ENCODE measurements at places on chromosomes 5 and 9. TPM values are rescaled to one million over a fixed set of nuclear protein-coding genes. Genes with fewer than 3 reads are reported as not detected.

PCDHB10 gene
- total RNA-seq, result 0.17 TPM

TNFSF8 gene
- 1.4 TPM for total RNA-seq

CCDC69 gene
- total RNA-seq, result 11.9 TPM

CMYA5 gene
- total RNA-seq, result 2.9 TPM

ZNF483 gene
- 0.84 TPM for total RNA-seq

STXBP1 gene
- 1.7 TPM for total RNA-seq

DNA sequence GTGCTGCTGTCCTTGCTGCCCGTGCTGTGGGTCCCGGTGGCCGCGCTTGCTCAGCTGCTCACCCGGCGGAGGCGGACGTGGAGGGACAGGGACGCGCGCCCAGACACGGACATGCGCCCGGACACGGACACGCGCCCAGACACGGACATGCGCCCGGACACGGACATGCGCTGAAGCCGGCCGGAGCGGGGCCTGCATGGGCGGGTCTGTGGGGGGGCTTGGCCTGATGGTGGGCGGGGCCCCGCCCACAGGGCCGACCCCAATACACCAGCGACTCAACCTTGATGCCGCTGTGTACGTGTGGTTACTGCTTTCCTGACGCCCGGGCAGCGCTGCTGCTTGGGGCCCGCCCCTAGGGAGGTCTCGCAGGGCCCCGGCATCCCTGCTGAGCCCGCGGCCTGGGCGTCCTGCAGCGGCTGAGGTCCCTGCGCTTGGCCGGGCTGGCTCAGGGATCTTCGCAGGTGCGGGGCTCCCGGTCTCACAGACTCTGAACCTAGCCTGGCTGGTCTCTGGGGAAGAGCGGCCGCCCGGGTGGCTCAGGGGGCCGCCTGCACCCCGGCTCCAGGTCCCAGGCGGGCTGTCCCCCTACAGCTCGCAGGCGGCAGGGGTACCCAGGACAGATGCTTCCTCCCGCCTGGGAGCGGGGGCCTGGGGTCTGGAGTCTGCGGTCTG lies 20.9 kb downstream of the SLC6A18 start:
- DNase-seq, result no peak

DNA sequence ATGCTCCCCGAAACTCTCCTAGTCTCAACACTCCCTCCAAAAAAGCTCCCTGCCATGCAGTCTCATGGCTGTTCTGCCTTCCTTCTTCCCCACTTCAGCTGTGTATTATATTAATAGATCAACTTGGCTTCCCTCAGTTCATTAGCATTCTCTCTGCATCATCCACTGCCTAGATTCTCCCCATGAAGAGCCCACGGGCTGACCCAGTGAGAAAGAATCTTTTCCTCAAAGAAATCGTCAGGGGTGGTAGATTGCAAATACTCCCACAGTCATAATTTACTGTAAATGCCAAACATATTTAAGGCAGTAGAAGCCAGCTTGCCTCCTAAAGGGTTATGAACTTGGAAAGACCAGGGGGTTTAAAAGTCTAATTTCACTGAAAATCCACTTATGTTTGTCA lies 33.5 kb downstream of the GNA14 start:
- no peak for DNase-seq

- no peak for DNase-seq
Observed at GRCh38 chr5:84273517-84273883, 111.2 kb downstream of the EDIL3 start.

DNA sequence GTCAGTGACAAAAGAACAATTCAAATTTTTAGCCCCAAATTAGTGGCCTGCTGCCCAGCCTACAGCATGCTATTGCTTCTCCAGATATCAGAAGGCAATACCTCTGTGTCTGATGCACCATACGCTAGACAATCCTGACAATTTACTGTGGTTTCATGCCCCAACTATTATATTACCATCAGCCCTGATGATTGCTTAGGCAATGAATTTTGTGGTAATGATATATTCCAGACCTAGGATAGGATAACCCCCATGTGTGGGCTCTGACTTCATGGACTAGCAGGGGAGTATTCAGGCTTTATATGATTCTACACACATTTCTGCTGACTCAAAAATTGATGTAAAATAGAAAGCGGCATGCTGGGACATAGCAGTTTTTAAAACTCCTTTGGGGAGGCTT lies 168.7 kb upstream of the FST start:
- DNase-seq, result no peak

DNA sequence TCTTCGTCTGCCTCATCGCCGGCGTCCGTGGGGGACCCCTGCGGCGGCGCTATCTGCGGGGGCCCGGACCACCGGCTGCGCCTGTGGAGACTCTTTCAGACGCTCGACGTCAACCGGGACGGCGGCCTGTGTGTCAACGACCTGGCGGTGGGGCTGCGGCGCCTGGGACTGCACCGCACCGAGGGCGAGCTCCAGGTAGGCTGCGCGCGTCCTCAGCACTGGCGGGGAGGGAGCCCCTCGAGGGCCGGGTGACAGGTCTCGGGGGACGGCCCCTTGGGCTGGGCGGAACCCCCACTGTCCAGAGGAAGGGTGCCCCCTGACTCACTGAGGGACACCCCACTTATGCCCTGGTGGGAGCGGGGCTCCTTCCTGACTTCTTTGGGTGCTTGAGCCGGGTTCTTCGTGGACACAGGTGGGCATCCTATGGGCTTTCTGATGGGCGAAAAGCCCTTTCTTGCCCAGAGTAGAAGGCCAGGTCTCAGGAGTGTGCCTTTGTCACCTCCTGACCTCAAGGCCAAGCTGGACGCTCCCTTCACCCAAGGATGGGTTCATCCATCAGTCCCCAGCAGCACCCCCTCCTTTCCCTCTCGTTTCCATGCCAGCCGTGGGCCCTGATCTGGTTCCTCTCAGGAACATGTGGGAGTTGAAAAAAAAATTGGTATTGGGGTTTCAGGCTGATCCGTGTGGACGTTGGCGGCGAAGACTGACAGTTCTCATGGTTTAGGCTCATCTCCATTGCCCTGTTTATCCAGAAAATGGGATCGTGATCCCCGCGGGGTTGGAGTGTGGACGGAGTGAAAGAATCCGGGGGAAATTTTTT lies 564 bp downstream of the SLC25A25 start:
- peak; percentile 54 for DNase-seq

- DNase-seq, result no peak
Observed at GRCh38 chr5:35016174-35017051, 31.3 kb downstream of the AGXT2 start.

DNA sequence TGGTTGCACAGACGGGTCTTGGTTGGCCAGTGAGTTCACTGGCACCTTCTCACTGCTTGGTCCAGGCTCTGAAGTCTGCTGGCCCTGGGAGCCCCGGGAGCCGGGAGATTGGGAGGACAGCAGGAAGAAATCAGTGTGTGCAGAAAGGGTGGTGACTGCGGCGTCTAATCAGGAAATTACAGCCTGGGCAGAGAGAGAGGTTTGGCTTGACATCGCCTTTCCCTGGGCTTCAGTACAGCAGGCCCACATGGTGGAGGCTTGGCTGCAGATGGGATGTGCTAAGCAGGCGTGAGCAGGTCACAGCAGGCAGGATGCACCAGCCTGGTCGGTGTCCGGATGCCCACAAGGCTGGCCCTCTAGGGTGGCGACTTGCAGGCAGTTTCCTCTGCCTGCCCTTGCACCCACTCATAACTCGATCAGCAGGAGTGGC lies 17.2 kb downstream of the PITX1 start:
- DNase-seq, result no peak

DNA sequence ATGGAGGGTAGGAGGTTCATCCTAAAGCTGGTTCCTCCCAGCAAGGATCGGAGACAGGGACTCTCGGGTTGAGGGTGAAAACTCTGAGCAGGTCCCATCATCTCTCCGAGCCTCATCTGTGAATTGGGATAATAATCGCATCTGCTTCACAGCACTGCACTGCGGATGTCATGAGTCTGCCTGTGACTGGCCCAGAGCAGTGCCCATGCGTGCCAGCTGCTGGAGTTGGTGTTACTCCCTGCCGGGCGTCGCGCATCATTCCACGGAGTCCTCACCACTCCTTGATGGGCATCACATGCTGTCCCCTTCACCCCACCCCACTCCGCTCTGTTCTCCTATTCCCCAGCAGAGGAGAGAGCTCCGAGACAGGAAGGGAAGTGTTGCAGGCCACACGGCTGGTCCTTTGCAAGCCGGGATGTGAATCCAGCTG lies 35.1 kb upstream of the ORM1 start:
- no peak for DNase-seq

DNA sequence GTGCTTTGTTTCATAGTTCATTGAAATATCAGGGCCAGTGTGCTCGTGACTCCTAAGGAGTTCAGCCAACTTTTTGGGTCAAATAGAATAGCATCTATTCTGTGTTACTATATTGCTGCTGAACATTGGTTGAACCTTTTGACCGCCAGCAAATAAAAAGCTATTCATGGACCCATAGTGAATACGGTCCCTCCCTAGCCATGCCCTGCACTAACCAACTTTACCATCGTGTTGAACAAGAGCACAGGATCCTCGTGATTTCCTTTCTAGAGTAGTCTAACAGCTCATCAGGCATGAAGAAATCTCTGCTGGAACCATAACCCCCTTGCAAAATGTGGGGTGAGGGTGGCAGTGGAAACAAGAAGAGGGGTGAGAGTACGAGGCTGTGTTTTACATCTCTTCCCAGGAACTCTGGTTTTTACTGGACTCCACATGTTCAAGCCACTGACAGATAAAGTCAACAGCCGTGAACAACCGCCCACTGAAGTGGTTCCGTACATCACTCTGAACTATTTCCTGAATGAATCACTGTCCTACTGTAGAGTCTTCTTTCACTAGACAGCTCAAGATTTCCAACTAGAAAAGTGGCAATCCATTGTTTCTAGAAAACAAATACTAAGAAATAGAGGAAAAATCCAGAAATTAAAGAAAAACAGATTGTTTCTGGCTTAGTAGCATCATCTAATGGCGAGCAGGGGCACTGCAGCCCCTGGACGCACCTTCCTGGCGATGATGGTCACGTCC lies 70.1 kb upstream of the SPATA31E1 start:
- peak; percentile 59 for DNase-seq

GRCh38 chr5:103290846-103291245 lies 32.3 kb downstream of the MACIR start:
- no peak for DNase-seq

- no peak for DNase-seq
Observed at GRCh38 chr9:129714511-129715061, 38.3 kb downstream of the PTGES start.

DNA sequence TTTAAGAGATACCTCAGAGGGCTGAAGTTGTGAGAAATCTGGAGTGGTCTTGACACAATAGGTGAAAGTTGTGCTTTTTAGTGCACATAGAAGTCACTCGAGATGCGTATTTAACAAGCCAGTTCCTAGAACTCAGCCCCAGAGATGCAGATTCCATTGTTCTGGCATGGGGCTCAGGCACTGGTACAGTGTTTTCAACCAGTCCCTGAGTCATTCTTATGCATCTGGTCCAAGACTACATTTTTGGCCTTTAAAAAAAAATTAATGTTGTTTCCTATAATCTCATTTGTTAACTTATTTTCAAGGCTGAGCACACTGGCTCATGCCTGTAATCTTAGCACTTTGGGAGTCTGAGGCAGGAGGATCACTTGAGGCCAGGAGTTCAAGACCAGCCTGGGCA lies 29.6 kb downstream of the PTTG1 start:
- DNase-seq, result no peak

GRCh38 chr9:134756098-134756497 lies 114.5 kb downstream of the COL5A1 start:
- DNase-seq, result no peak

DNA sequence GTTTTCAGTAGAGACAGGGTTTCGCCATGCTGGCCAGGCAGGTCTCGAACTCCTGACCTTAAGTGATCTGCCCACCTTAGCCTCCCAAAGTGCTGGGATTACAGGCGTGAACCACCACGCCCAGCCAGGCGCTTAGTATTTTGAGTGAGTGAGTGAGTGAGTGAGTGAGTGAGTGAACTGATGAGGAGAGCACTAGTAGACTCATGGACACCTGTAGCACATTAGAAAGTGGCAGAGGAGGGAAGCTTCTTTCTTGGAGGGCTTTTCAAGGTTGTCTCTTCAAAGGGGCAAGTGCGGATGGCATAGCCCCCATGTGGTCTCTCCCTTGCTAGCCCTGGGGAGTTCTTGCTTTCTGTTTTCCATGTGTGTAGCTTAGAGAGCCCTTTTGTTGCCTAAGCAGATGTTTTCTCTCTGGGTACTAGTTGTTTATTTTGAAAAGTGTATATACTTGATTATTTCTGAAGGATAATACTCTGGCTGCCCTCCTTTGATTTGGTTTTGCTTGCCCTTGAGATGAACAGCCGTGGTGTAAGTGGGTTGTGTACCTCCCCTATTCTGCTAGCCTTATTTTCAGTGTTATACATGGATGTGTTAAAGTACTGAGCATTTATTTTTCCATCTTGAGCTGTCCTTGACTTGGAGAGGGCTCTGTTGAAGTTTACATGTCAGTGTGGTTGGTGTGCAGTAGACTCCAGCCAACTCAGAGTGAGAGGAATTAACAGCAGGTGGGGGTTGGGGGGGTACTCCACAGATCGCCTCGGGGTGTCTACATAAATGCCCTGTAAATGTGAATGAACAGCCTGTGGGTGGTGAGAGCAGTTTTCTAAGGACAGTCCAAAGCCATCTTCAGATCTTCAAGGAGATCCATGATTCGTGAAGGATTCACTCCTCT lies 35.5 kb downstream of the PRRC2B start:
- no peak for DNase-seq

DNA sequence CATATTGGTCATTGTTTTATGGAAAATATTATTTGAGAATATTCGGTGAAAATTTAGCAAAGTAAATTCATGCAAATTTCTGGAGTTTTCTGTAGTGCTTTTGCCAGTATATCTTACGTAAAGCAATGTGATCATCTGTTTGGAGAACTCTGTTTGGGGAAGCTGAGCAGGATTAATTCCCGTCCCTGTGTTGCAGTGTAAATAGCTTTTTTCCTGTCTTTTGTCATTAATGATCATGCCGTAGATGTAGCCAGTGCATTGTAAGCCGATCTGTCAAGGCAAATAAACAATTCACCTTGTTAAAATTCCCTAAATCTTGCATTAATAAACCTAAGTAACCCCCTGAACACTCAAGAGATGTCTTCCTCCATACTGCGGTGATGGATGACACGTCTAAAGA lies 39.2 kb downstream of the PPIC start:
- no peak for DNase-seq

DNA sequence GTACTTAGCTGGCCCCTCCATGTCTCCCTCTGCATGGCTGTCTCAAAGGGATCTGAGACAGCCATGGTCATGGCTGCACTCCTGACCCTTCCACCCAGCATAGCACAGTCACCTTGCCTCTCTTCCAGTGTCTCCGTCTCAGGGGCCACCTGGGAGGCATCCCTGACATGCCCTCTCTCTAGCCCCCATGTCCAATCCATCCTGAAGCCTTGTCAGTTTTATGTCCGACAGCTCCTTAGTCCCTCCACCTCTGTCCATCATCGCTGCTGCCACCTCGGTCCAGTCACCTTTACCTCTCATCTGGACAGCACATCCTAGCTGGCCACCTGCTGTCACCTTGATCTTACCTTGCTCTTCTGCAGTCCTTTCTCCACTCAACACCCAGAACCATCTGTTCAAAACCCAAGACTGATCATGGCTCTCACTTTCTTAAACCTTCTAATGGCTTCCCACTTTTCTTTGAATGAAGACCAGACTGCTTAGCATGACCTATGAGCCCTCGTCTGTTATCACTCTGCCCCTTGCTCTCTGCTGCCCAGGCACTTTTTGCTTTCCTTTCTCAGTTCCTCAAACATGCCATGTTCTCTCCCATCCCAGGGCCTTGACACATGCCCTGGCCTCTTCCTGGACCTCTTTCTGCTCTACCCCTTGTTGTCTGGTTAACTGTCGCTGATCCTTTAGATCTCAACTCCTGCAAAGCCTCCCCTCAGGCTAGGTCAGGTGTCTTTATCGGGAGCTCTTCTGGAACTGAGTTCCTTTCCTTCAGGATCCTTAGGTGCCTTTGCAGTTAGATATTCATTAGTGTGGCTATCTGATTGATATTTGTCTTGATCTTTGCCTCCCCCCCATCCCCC lies 181.8 kb upstream of the PITX1 start:
- peak; percentile 17 for DNase-seq

- DNase-seq, result no peak
Observed at GRCh38 chr5:21644032-21644431, 1209.1 kb downstream of the CDH12 start.

Data from liver (tissue), 10 donors.